C1 segment of cervical spinal cord (tissue), 14 donors: ENCODE measurements at places on chromosomes 5 and 9.
A peak's percentile ranks its signal among the peaks of the same experiment; 100 is the strongest.

- DNase-seq, result no peak
Observed at GRCh38 chr5:72673623-72674022, 142.8 kb upstream of the TNPO1 start.

GRCh38 chr5:88142636-88142885 is 126.1 kb downstream of the TMEM161B start:
- no peak for DNase-seq

GRCh38 chr9:8486095-8486494 is 686.5 kb upstream of the DMAC1 start:
- DNase-seq, result no peak

DNA sequence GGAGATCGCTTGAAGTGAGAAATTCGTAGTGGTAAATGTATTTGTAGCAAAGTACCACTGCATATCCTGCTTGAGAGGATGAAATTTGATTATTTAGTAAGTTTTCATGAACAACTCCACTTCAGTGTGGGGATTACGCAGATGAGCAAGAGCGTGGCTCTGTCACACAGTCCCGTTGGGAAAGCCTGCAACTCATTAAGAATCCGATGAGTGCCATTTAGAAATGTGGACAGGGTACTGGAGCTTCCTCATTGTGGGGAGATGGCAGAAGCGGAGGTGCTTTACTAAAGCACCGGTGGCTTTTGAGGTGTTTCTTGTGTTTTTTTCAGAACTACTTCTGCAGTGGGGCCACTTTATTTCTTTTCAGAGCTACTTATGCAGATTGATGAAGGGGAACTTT is 1.4 kb downstream of the TJP2 start:
- DNase-seq, result no peak

GRCh38 chr9:15160673-15161072 is 146.3 kb downstream of the TTC39B start:
- no peak for DNase-seq

GRCh38 chr9:135519179-135519971 is 1.9 kb upstream of the LCN1 start:
- DNase-seq, result no peak

- DNase-seq, result no peak
Observed at GRCh38 chr5:62542720-62543119, 35.9 kb upstream of the LRRC70 start.

- DNase-seq, result peak; percentile 0
Observed at GRCh38 chr5:97499605-97500004, 316.6 kb upstream of the RIOK2 start.

DNA sequence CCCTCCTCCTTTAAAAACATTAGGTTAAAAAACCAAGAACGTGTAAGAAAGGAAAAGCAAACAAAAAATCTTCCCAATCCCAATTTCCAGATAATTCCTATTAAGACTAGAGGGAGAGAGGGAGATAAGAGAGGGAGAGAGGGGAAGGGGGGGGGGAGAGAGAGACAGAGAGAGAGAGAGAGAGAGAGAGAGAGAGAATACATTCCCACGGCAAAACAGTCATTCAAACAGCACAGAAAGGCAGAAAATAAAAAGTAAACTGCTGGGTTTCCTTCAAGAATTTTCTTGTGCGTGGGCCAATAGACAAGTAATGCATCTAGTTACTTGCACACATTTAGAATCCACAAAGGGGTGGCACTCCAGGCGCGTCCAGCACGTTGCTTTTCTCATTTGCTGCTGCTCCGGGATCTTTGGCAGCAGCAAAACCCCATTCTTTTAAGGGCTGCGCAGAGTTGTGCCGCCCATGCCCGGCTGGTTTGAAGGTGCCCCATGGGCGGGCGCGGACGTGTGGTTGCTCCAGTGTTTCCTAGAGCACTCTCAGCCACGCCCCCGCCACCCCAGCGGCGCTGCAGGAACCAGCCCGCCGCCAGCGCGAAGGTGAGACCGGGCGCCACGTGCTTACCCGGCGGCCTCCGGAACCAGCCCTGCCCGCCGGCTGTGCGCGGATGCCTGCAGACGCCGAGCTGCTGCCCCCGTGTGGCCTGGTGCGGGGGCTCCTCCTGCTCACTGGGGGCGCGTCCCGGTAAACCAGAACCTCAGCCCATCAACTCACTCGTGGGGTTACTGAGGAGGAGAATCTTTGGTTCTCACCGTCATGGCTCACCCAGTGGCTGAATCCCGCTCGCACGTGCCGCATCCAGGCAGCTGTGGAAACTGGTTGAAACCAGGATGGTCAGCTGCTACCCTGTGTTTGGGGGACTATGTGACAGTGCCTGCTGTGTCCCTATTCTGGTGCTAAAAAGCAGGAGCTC is 44.6 kb downstream of the STC2 start:
- peak; percentile 53 for DNase-seq

DNA sequence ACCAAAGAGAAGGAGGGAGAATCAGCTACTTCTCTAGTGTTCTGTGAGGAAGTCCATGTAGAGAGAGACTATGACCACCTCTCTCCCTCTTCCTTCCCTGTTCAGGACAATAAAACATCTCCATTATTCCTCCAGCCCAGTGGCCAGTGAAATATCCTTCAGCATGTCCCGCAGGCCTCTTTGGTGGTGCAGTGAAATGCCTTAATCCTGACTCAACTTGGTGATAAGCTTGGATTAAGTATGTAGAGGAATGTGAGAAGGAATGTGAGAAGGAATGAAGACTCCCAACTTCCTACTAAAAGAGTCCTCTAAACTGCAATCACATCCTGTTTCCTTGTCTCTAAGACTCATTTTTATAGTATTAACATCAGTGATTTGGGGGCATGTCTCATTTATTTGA is 167.3 kb downstream of the TRPM3 start:
- DNase-seq, result no peak

DNA sequence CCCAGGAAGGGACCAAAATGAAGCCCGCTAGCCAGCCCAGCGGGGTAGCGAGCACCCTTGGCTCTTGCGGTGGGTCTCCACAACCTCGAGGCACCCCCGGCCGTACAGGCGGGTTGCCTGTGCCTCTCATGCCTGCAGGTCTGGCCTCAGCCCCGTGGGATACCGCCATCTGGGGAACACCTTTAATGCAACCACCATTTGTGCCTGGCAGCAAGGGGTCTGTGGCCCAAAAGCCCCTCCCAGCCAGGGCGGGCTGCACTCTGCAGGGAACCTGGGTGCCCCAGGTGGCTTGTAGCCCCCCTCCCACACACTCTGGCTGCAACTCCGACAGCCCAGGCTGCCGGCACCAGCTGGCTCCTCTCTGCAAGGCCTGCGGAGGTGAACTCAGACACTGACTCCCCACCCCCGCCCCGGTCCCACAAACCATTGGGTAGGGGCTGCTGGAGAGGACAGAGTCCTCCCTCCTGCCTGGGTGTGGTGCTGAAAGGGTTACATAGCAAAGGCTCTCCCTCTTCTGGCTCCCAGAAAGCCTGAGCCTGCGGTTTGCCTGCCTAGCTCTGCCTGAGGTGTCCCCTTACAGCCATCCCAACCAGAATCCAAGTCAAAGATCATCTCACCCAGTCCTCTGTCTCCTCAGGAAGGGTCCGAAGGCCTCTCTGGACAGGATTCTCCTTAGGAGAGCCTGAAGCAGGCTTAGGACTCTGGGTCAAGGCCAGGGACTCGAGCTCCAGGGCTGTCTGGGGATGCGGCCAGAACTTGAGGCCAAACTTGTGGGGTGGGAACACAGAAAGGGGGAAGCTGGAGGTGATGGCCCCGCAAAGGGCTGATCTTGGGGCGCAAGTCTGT is 109.4 kb downstream of the PSD2 start:
- no peak for DNase-seq

GRCh38 chr5:52821901-52822300 is 34.2 kb downstream of the ITGA1 start:
- DNase-seq, result no peak

DNA sequence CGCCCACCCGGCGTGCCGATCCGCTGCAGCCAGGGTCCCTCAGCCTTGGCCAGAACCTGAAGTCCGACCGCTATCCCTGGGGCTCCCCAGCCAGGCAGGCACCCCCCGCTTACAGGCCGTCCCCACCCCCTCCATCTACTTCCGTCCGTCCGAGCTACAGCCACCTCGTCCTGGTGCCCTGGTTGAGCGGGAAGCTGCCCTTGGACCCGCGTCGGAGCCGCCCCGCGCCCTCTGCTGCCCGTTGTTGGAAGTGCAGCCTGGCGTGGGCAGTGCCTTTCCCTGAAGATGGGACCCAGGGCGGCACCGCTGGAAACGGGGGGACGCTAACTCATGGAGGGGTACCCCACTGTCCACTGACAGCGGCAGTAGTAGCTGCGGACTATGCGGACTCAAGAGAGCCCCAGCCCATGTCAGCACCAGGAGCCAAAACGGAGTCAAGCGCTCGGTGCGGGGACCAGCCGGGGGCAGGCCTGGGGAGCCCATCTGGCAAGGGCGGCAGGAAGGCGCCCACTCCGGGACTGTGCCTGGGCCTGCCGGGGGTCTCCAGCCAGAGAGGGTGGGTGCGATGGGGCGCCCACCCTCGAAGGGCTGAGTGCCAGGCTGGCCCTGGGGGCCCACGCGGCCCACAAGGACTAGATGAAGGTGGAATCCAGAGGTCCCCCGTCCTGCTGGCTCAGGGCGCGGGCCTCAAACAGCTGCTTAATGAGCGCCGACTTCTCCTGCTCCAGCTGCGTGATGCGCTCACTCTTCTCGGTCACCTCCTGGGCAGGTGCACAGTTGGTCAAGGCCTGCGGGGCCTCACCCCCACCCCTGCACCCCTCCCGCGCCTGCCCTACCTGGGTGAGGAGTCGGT is 6.1 kb downstream of the SAPCD2 start:
- peak; percentile 25 for DNase-seq

- no peak for DNase-seq
Observed at GRCh38 chr5:179680014-179680779, 637 bp downstream of the CBY3 start.

DNA sequence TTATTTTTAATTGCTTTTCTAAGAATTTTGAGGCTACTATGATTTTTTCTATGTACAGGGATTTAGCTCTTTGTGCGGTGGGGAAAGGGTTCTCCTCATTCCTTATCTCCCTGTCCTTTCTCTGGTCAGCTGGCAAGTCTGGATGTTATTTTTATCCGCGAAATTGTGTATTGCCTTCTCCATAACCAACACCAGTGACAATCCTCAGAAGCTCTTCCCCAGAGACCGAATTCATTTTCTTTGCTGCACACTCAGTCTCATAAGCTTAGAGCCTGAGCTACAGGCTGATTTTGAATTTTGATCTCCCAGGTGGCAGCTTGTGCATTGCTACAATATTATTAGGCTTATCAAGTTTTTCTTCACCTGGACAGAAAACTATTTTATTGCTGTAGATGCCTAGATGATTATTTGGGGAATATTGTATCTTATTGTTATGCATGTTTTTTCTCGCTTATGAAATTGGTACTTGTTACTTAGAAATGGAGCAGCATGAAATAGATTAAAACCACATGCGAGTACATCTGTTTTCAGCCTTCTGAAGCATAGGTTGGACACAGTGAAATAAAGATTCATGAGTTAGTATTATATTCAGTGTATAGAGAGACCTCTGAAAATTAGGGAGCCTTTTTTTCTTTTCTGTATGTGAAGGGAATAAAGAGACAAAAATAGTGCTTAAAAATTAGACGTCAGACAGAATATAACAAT is 27.3 kb downstream of the CPEB4 start:
- DNase-seq, result no peak

GRCh38 chr5:139141446-139142204 is 56.5 kb downstream of the SIL1 start:
- DNase-seq, result peak; percentile 31

DNA sequence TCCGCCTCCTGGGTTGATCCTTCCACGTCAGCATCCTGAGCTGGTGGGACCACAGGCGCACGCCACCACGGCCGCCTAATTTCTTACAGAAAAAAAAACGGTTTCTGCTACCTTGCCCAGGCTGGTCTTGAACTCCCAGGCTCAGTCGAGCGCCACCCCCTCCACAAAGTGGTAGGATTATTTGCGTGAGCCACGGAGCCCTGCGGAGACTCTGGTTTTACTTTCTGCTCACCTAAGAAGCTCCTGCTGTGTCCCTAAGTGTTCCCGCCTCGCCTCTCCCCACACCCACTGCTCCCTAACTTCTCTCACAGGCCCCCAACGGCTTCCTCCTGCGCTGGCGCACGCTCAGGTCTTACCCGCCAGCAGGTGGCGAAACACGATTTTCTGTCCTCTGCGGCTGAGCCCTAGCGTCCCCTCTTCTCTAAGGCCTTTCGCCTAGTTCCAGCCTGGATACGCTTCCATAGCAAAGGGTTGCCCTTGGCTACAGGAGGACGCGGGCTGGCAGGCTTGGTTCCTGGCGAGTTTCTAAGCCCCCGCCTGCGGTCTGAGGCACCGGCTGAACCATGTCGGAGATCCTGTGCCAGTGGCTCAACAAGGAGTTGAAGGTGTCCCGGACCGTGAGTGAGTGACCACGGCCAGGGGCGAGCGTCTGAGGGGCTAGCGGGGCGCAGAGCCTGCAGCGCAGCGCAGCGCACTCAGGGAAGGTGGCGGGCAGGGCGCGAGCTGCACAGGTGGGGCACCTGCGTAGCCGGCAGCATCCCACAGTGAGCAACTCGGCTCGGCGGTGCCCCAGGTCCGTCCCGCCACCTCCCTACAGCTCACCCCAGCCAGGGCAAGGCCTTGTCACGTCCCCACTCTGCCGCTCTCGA is at the start of gene SPEF2:
Gene SPEF2 (plus strand): TSS at position 429 of the 869 bp plus-strand sequence. CDS start 135 bp downstream, at position 564.
- peak; percentile 67 for DNase-seq

GRCh38 chr9:115192280-115192679 is 74.3 kb upstream of the TNC start:
- no peak for DNase-seq

- no peak for DNase-seq
Observed at GRCh38 chr5:143206196-143207053, 197.1 kb downstream of the NR3C1 start.

DNA sequence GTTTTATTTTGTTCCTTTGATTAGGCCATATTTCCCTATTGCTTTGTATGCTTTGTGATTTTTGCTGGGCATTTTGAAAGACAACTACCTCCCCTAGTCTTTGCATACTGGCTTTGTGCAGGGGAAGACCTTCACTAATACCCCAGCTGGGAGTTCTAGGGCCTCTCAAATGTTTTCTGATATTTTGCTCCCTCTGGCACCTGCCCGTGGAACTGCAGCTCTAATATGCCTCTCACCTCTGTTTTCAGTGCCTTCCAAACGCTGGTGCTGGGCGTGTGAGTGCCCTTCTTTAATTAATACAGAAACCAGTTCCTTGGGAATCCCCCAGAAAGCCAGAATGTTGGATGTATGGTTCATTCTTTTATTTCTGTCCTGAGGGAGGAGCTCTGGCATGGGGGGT is 204.5 kb downstream of the COMMD10 start:
- DNase-seq, result no peak

- DNase-seq, result no peak
Observed at GRCh38 chr9:38315085-38315595, 77.4 kb upstream of the ALDH1B1 start.

- DNase-seq, result no peak
Observed at GRCh38 chr9:108188976-108189375, 666.8 kb downstream of the ACTL7B start.

GRCh38 chr9:69427286-69427685 is 102.3 kb downstream of the ENTREP1 start:
- peak; percentile 9 for DNase-seq

- no peak for DNase-seq
Observed at GRCh38 chr9:98502311-98502975, 206.3 kb downstream of the GABBR2 start.

- DNase-seq, result no peak
Observed at GRCh38 chr9:113592876-113593575, 129.5 kb downstream of the RGS3 start.

DNA sequence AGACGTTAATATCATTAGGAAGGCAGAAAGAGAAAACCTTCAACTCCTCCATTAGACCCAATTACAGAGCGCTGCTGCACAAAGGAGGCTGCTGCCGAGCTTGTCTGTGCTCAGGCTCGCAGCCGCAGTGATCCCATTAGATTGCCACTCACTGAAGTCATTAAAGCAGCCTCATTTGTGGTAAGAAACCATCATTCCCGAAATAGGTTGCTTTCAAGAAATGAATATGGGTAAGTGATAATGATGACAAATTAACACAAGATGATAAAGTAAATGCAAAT is 137.2 kb downstream of the CAVIN4 start:
- DNase-seq, result no peak
